8988T (cell line): ENCODE measurements at places on chromosomes 11 and 22.

- no peak for DNase-seq
Observed at GRCh38 chr11:68372114-68372513, 59.7 kb downstream of the LRP5 start.

GRCh38 chr11:61164606-61165424, 3.6 kb upstream of the VPS37C start:
- no peak for DNase-seq

- DNase-seq = no peak
Observed at GRCh38 chr11:11983427-11983826, 25.0 kb downstream of the DKK3 start.

DNA sequence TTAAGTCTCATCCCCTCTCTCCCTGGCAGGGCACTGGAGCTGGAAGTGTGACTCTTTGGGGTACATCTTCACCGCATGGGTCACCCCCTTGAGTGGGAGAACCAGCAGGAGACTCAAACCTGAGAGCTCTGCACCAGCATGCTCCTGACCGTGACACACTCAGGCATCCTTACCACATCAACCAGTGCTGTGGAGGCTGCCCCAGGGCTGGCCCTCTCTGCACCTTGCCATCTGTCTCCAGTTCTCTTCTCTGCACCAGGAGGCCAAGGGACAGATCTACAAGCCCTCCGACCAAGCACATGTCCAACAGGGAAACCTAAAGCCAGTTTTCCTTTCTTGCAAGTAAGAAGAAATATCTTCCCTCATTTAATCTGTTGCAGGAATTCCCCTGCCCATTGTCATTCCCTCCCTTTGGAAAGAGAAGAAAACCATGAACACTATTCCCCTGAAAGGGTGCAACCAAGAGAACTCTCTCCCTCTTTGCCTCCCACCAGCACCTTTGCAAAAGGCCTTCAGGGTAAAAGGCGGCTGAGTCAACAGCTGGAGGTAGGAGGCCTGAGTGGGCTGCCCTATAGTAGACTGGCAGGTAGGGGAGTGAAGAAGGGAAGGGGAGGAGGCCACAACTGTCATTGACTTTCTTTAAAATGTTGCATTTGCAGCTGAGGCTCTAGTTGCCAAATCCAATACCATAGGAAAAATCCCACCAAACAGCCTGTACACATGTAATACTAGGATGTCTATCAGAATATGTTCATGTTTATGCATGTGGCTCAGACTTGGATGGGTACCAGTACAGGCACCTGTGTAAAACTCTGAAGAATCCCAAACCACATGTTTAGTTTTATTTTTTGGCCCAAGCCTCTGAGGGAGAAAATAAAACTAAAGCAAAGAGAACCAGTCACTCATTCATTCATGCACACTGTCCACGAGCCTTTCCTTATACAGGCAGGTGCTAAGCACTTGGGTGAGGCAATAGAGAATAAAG, 117.0 kb downstream of the WT1 start:
- DNase-seq = no peak

DNA sequence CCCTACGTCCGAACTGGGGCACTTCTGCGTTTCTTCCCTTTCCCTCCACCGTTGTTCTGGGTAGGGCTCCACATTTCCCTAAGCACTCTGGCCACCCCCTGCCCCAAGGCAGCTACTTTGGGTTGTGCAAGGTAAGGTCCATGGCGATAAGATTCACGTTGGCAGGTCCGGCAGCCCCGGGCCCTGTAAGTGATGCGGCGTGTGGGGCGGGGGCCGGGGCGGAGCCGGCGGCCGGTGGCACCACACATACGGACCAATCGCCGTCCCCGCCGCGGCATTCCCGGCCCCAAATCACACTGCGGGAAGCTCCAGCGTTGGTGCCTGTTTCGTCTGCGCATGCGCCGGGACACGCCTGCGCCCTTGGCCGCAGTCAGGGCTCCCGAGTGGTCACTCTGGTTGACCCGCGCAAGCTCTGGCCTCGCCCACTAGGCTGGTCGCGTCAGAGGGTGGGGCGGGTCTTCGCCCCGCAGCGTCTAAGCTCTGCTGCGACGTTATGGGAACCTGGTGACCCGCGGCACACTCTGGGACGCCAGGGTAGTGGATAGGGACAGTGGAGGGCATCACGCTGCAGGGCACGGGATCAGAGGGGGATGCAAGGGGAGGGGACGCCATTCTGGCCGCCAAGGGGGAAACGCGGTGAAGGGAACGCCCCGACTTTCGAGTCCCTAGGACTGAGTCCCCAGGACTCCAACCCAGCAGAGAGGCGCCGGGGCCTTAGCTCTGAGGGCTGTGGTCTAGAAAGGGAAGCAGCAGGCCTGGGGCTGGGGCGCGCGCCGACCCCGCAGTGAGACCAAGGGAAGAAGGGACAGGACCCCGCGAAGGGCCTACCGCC, 1.6 kb downstream of the FADS1 start:
- DNase-seq = peak; percentile 86

DNA sequence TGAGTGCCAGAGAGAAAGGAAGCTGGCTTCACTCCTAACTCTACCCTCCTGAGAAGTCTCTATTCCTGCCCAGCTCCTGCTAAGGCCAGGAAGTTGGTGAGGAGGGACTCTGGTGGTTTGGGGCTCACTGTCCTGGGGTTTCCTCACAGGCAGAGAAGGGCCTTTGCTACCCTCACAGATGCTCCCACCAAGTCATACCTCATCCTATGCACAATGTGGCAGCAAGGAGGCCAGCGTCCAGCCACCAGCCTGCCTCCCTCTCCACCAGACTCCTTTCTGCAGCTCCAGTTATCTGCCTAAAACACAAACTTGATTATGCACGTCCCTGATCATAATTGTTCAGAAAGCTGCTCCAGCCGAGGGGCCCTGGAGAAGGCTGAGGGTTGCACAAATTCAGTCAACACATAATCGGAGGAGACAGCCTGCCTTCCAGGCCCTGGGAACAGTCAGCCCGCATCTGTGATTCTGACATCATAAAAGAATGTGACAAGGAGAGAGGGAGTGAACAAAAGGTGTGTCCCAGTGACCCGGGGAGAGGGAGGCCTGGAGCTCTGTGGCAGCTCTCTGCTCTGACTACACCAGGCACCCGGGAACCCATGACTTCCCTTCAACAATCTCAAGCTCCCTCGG, 28.8 kb downstream of the DKK3 start:
- DNase-seq = no peak

DNA sequence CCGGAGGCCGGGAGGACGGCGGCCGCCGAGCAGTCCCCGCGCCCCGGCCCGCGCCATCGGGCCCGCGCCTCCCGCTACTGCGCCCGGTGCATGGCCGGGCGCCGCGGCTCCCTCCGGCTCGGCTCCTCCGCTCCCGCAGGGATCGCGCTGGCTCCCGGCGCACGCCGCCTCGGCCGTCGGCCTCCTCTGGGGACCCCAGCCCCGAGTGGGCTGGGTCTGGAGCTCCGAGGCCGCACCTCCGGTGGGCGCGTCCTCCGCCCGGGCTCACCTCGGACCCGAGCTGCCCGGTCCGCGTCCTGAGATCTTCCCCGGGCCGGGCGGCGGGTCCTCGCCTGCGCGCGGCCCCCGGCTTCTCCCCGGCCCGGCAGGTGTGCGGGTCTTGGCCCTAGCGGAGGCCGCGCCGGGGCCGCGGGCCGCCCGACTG, 251 bp downstream of the SHISA8 start:
- peak; percentile 69 for DNase-seq

DNA sequence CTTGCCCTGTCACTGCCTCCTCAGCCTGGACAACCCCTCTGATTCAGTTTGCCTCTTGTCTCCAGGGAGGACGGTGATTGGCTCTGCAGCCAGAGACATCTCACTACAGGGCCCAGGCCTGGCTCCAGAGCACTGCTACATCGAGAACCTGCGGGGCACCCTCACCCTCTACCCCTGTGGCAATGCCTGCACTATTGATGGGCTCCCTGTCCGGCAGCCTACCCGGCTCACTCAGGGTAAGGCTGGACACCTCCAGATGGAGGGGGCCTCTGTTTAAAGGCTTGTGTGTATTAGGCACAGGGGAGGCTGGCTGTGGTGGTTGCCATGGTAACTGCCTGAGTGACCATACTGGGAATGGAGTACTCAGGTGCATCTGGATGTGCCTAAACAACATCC, 8.6 kb downstream of the PHLDB1 start:
- no peak for DNase-seq

- no peak for DNase-seq
Observed at GRCh38 chr11:95732930-95733602, 56.5 kb downstream of the FAM76B start.

GRCh38 chr22:25900880-25901279, 158.9 kb downstream of the MYO18B start:
- DNase-seq = no peak

DNA sequence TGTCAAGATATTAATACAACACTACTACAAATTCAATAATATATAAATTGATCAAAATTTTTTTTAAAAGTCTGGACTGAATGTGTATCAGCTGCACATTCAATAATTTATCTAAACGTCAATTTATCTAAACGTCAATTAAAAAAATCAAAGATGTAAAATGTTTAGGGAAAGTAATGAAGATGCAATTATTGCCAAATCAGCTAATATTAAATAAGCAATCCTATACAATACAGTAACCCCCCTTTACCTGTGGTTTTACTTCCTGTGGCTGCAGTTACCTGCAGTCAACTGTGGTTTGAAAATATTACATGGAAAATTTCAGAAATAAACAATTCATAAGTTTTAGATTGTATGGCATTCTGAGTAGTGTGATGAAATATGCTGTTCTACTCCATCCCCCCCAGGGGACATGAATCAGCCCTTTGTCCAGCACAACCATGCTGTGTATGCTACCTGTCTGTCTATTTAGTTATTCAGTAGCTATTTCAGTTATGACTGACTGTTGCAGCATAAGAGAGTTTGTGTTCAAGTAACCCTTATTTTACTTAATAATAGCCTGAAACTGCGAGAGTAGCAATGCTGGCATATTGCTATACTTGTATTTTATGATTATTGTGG, 72.2 kb downstream of the CWF19L2 start:
- no peak for DNase-seq

DNA sequence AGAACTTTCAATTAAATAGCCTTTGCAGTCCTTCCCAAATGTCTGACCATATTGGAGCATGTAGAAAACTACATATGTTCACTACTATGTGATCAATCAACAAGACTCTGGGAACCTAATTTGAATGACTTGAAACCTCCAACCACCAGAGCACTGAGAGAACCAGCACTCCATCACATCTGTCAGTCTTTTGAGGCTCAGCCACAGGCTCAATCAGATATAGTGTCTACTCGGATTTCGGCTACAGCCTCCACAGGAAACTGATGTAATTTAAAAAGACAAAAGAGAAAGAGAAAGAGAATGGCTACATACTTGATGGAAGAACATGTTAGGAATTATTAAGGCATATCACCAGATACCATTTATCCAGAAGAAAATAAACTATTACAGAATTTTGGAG, 859.0 kb downstream of the FAM181B start:
- DNase-seq = no peak

GRCh38 chr22:37270928-37271650, 11.2 kb upstream of the CYTH4 start:
- DNase-seq = no peak

GRCh38 chr11:104798789-104799188, 99.5 kb downstream of the CASP12 start:
- no peak for DNase-seq

GRCh38 chr22:21590809-21591641, 23.5 kb downstream of the UBE2L3 start:
- no peak for DNase-seq

GRCh38 chr11:94639901-94640721, 72.9 kb downstream of the PIWIL4 start:
- DNase-seq = no peak

GRCh38 chr11:69992943-69993694, 85.0 kb upstream of the ANO1 start:
- DNase-seq = no peak

GRCh38 chr11:15730995-15731385, 616.3 kb downstream of the INSC start:
- DNase-seq = no peak

DNA sequence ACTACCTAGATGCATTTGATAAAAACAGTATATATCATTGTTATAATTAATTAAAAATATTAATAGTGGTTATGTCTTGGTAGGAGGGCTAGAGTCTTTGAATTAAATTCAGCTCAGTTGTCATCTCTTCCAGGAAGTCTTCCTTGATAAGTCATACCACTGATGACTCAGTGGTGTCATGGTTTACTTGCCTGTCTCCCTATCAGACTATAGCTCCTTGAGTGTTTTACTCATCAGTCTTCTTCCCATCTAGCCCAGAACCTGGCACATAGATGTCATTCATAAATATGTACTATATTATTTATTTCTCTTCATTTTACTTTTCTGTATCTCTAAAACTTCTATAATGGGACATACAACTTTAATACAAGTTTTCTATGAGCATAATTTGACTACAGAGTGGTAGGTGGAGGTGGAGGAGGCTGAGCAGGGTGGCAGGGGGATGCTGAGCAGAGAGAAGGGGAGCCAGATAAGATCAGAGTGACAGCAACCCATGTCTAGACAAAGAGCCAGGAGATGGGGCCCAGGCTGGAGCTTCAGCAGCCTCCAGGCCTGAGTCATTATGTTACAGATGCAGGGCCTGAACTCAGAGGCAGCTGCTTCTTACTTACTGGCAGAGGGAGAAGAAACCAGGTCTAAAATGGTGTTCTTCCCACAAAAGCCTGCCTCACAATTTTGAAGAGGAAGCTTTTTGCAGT, 82.3 kb upstream of the PHOX2A start:
- DNase-seq = no peak

DNA sequence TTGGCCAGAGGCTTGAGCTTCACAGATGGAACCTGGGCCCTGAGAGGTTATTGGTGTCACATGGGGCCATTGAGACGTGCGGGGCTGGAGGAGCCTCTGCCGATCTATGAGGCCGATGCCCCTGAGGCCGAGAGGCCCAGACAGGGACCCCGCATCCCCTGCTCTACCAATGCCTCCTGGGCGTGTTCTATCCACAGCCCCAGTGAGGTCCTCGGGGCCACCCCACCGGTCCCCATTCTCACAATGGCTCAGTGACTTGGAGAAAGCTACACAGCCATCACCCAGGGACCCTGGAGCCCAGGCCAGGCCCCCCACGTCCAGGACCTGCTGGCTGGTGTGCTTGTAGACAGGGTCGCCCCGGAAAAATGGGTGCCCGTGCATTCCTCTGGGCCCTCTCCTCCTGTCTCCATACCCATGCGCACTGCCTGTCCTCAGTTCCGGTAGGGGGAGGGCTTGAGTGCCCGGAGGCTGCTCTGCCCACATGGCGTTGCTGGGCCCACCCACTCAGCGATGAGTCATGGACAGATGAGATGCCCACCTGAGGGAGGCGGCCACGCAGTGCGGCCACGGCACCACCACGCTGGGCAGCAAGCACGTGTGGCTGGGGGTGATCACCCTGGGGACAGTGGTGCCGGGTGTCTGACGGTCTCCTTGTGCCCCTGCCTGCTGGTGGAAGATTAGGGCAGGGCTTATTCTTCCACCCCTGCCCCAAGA, 1224.7 kb downstream of the BRD1 start:
- no peak for DNase-seq
